ENCODE measurements at places on chromosomes 6 and 20.

DNA sequence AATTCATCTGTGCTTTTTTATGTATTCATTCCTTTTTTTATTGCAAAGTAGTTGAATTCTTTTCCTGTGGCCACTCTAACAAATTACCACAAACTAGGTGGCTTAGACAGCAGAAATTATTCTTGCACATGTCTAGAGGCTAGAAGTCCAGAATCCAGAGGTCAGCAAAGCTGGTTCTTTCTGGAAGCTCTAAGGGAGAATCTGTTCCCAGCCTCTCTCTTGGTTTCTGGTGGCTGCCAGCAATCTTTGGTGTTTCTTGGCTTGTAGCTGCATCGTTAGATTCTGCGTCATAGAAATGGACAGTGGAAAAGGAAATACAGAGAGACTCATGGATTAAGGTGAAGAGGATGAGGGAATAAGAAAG is 39.3 kb downstream of the GSTA2 start:
- no peak for DNase-seq

- DNase-seq, result no peak
Observed at GRCh38 chr6:113146878-113147277, 710.3 kb upstream of the MARCKS start.

- DNase-seq, result no peak
Observed at GRCh38 chr6:104952911-104953399, 4.0 kb upstream of the LIN28B start.

DNA sequence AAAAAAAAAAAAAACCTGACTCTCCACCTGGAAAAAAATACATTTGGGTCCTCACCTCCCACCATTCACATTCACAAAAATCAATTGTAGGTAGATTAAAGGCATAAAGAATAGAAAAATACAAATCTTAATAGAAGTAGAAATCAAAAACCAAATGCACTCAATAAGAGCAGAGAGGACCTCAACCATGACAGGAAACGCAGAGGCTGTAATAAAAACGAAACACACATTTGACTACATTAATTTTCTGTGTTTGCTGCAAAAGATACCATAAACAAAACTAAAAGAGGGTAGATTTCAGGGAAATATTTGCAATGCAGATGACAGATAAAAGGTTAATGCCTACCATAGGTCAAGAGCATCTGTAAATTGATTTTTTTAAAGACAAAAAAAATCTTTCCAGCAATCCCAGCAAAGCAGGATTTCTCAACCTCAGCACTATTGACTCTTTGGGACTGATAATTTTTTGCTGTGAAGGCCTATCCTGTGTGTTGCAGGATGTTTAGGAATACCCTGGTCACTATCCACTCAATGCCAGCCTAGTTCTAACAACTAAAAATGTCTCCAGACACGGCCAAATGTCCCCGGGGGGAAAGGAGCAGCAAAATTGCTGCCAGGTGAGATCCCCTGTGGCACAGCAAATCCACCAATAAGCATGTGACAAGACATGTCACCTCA is 9.1 kb downstream of the ETV7 start:
- DNase-seq, result no peak

- no peak for DNase-seq
Observed at GRCh38 chr20:47007826-47008655, 113.4 kb downstream of the EYA2 start.

GRCh38 chr6:16238057-16238962 is at the start of gene GMPR:
Gene GMPR (plus strand): TSS chr6:16238587. CDS start chr6:16238694, 107 bp downstream.
- peak; percentile 39 for DNase-seq

DNA sequence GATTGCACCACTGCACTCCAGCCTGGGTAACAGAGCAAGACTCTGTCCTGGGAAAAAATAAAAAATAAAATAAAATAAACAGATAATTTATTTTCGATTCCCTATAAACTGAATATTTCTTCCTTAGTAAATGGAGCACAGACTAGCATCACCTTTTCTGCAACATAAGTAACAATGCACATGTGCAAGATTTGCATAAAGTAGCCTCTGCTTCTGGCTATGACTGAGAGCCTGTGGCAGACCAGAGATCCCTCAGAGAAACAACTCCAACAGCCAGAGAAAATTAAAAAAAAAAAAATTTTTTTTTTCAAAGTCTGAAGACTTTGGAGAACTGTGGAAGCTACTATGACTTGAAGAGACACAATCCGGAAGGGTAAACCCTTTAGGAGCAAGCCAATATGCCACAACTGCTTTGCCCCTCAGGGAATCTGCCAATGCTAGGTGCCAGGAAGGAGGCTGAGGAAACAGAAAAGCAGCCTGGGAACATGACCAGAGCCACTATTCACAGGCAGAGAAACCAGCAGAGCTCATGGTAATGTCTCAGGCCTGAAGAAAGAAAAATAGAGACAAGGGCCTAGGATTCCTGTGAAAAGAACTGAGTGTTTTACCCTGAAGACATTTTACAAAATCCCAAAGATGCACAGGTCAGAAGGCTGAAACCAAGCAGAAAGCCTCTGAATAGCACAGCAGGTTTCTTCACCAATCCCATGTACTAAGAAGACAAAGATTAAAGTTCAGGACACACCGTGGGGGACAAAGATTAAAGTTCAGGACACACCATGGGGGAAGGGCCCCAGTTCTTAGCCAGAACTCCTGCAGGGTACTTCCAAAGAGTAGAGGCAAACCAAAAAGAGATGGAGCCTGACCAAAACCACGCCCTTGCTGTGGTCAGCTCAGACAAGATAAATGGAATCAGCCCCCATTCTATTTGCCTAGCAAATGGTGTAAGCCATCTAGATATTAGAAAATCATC is 25.8 kb downstream of the B4GALT5 start:
- no peak for DNase-seq

GRCh38 chr6:41032830-41033229 is 6.2 kb downstream of the UNC5CL start:
- no peak for DNase-seq

DNA sequence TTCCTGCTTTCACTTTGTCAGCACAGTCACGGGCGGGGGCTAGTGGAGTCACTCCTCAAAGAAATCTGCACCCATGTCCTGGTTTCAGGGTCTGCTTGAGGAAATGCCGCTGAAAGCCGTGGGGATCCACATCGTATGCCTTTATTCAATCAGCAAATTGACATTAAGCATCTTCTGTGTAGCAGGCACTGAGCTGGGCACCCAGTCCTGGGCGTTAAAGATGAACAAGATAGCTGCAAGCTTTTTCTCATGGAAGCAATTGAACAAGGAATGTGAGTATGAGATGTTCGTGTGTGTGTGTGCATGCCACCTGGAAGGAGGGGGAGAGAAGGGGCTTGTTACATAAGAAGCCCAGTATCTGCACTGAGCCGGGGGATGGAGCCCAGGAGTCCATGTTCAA is 243.9 kb downstream of the SMOC2 start:
- DNase-seq, result no peak

DNA sequence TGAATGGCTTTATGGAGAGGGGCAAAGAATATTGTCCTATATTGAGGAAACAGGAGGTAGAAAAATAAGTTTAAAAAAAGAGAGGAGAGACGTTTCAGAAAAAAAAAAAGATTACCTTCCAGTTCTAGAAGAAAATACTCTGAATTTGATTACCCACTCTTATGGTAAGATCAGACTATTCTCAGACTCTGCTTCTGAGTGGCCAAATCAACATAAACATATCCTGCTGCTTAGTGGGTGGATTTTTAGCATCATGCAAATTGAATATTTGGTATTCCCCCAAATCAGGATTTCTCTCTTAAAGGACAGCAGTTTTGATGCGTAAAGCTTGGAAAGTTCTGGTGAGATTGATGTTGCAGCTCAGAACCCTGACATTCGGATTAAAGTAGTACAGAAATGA is 946.6 kb downstream of the TFAP2A start:
- DNase-seq, result no peak

GRCh38 chr6:25959890-25960536 is 2.6 kb upstream of the TRIM38 start:
- no peak for DNase-seq

GRCh38 chr6:72530152-72530551 is 91.7 kb upstream of the KCNQ5 start:
- DNase-seq, result no peak

DNA sequence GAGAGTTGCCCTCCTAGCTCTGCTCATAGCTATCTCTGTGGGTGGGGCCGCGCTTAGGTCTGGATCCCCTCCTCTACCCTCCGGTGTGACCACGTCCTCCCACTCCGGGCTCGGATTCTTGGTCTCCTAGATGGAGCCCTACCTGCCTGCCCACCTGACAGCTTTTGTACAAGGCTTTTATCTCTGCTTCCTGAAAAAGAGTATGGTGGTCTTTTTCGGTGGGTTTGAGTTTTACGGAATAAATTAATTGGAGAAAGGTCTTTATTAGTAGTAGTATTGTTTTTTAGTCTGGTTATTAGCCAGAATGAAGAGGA is 773 bp downstream of the SMAP1 start:
- DNase-seq, result peak; percentile 25

DNA sequence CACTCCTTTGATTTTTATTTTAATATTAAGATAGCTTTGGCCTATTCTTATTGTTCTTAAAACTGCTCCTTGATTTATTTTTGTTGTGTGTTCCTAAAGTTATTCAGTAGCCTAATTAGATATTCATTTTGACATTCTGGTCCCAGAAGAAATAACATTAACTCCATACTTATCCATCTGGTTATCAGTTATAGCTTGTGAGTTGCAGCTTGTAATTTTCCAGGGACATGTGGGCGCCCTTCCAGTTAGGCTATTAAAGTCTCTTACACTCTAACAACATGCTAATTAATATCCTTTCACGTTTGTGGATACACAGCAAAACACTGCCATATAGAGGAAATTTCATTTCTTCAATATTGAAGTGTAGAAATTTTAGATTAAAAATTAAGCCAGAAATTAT is 987.5 kb downstream of the HACE1 start:
- no peak for DNase-seq

DNA sequence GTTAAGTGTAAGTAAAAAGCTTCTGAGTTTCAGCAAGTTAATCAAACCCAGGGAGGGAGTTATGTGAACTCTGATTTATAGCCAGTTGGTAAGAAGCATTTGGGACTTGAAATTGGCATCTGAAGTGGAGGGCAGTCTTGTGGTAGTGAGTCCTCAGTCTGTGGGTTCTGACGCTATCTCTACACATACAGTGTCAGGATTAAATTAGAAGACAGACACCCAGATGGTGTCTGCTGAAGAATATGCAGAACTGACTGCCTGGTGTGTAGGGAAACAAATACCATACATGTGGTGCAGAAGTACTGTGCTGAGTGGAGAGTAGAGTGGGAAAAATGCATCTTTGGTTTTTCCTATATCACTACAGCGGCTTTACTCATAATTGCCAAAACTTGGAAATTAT is 43.5 kb upstream of the PLN start:
- no peak for DNase-seq

- DNase-seq, result no peak
Observed at GRCh38 chr6:98384801-98385200, 449.6 kb upstream of the POU3F2 start.

- no peak for DNase-seq
Observed at GRCh38 chr6:82056567-82056966, 191.0 kb downstream of the IBTK start.

GRCh38 chr20:40953856-40954255 is 74.8 kb upstream of the TOP1 start:
- DNase-seq, result no peak

DNA sequence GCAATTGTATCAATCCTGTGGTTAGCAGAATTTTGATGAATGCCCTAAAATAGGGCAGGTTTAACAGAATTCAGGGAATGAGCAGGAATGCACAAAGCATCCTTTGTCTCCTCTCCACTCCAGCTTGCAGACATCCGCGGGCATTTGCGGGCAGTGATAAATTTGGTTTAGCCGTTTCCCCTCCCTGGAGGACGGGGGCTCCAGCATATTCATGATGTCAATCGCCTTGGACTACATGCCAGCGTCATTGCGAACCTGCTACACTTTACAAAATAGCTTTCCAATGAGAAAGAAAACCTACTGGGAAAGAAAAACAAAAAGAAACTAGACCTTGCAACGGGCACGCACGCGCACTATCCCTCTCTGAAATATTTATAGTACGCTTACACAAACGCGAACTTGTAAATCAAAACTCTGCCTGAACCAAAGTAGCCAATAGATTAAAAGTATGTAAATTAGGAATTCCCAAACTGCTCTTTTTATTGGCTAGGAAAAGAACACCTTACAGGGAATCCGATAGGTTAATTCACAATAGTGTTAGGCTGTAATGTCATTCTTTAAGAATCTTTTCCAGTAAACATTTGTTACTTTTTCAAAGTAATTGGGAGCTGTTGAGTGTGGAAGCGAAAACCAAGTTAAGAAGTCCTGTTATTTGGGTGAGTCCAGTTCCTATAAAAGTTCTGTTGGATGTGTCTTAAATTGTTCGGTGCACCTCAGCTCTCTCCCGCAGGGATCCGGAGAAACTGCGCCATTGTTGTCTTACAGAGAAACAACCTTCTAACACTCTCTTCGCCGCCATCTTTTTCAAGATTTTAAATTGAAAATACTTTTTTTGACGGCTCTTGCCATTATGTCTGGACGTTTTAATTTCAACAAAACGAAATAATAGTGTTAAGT is 136.7 kb downstream of the HFE start:
- DNase-seq, result no peak

GRCh38 chr20:37267667-37268313 is 6.2 kb upstream of the GHRH start:
- no peak for DNase-seq

DNA sequence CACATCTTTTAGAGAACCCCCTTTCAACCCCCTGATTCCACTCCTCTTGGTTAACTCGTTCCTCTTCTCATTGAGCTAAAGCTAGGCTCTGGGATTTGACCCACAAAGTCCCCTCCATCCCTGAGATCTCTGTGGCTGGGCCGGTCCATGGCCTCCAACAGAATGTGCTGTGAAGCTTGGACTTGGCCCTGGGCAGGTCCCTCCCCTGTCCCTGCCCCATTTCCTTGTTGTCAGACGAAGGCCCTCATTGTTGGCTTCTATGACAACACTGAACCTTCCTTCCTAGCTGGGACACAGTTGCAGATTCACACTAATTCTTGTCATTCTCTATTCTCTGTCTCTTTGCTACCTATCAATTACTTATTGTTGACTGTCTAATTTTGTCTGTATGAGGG is 156.1 kb downstream of the SYCP2 start:
- no peak for DNase-seq

- no peak for DNase-seq
Observed at GRCh38 chr6:156851454-156851921, 74.3 kb downstream of the ARID1B start.

DNA sequence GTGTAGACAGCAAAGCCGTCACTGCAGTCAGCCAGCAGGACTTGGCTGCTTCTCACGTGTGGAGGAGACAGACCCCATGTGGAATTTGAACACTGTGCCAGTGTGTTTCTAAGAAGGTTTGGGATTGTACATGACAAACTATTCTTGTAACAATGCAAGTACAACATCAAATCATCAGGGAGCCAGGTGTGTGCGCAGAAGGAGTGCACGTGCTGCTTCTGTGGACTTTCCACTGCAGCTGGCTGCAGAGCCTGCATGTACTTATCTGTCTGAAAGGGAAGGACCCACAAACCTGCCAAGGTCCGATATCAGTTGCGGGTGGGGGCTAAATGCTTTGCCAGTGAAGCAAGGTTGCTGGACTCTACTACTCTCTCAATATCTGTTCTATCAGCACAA is 211.6 kb downstream of the WDR27 start:
- DNase-seq, result no peak

DNA sequence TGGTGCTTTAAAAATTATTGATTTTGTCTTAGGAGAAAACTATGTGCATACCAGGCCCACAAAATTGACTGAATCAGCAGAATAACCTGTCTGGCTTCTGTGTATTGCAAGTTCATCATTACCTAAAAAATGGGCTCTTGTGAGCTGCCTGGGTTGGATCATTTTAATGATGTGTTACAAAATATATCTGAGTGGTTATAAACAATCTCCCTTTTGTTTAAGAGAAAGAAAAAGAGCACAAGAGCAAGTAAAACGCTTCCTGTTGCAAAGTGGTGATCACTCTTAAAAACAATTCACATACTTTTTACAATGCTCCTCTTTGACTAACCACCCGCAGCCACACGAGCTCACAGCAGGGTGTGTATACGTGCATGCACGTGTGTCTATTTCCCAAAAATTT is 335.1 kb downstream of the HDGFL1 start:
- no peak for DNase-seq

Measured in omental fat pad (tissue), 4 donors.